ENCODE measurements at places on chromosomes 3 and 15.
A peak's percentile ranks its signal among the peaks of the same experiment; 100 is the strongest.

GRCh38 chr15:68650901-68651709 lies 72.3 kb downstream of the CORO2B start:
- DNase-seq = no peak

- DNase-seq = no peak
These were observed 12.1 kb downstream of the CHRNA7 start for GRCh38 chr15:32042269-32042972.

DNA sequence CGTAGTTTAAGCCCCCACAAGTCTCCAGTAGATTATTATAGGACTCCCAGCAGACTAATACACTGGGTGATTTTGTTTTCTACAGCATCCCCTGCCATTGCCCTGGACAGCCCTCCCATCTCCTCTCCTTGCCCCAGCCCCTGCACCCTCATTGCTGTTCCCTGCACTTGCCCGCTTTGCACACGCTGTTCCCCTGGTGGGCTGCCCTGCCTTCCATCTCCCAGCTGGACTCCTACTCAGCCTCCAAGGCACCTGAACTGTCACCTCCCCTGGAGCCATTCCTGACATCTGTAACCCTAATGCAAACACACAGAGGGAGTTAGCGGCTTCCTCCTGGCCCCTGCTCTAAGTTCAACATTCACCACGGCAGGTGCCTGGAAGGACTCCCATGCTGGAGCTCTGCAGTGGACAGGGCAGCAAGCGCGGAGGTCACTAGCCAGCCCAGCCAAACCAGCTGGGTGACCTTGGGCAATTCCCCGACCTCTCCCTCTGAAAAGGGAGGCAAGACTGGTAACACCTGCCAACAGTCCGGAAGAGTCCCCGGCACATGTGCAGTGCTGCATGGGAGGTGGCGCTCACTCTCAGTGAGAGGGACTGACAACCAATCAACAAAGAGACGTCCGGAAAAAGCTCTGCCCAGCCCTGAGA lies 38.8 kb upstream of the IQSEC1 start:
- DNase-seq = no peak

GRCh38 chr3:39911465-39912309 lies 102.3 kb downstream of the MYRIP start:
- DNase-seq = peak; percentile 16

DNA sequence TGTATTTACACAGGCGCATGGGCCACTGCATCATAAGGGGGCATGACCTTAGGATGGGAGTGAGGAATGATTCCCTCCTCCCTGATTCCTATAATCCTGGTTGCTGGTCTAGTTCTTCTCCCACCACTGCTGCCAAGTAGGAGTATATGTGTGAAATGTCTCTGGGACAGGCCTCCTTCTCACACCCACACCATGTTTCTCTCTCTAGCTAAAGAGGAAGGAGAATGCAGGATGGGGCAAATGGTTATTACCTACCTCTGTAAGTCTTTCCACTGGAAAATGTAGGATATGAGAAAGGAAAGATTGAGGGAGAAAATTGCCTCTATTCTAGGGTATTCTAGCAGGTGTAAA lies 159.2 kb downstream of the THSD4 start:
- DNase-seq = no peak

DNA sequence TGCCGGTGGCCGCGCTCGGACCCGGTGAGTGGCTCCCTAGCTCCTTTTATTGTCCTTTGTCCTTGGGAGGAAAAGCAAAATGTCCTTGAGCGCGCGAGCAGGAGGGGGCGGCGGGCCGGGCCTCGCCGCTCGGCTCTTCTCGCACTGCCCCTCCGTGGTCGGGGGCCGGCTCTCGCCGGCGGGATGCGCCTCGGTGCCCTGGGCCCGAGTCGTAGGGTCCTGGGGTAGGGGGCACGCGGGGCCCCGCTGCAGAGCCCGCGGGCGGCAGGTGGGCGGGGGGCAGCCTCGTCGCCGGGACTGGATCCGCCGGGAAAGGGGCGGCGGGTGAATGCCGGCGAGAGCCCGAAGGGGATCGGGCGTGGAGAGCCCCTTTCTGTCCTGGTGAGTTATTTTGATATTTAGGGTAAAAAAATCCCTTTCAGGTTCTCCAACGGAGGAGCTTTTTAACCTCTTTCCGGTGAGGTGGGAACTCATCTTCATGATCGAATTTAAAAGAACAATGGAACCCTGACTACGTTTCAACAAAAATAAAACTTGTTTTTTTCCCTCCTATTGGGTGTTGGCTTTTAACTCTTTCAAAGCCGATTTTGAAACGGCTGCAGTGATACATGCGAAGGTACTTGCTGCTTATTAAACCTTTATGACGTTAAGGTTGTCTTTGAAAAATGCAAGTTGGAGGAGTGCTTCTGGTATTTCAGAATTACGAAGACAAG lies 16.8 kb upstream of the CHD2 start:
- DNase-seq = peak; percentile 47

- DNase-seq = no peak
These were observed 12.7 kb downstream of the ATP10A start for GRCh38 chr15:25850154-25851111.

- no peak for DNase-seq
These were observed 41.0 kb upstream of the B3GNT5 start for GRCh38 chr3:183212096-183212495.

DNA sequence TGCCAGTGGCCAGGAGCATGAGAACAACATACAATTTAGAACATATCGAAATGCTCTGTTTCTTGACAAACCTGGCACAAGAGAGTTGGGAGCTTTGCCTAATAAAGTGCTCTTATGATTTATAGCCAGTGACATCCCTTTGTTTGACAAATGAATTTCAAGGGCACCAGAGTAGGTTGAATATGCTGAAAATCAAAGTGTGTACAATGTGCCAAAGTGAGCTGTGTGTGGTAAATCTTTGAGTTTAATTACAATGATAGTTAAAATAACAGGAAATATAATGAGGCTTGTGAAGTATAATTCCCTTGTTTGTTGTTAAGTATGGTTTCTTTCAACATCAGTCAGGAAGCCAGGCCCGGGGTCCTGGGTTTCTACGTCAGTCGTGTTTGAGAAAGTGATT lies 211.9 kb downstream of the EBLN2 start:
- DNase-seq = no peak

GRCh38 chr3:28544236-28544635 lies 195.6 kb upstream of the AZI2 start:
- no peak for DNase-seq

DNA sequence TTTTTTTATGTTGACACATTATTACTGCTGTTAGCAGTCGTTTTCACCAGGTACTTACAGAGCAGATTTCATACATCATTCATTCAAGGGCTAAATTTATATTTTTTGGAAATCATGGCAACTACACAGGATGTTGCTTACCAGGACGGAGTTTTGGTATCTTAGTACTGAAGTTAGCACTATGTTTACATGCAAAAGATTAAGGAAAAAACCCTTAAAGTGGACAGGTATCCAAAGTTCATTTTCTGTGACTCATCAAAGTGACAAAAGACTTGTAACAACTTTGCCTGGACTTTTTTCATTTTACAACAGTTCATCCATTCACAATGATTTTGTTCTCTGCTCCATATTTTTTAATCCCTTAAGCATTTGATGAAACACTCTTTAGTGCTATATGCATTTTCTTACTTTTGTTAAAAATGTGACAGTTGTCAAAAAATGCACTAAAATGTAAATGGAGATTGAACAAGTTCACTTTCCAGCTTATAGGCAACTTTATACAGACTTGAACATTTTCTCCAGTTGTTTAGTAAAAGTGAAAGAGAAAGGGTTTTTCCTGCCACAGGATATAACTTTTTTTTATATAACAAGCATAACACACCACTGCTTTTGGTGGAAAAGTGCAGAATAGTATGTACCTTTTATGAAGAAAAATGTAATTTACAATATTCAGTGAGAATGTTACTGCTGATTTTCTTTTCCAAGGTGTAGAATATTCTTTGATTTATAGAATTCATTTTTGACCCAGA lies 104.1 kb downstream of the STT3B start:
- no peak for DNase-seq

- peak; percentile 49 for DNase-seq
These were observed 18.2 kb downstream of the ATP1B3 start for GRCh38 chr3:141894524-141895176.

DNA sequence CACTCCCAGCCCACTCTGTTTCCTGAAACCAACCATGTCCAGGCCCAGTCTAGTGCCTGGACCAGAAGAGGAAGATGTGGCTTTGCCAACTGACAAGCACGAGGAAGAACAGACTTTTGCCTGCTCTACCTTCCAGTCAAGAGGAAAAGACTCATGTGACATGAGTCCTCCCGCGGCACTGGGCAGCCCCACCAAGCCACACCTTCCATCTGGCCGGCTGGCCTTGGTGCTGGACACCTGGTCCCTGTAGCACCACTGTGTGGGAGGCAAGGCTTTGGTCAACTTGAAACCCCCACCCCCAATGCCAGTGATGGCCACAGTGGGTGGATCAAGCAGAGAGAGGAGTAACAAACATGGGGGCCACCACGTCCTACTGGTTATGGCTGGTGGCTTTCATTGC lies 12.5 kb downstream of the CHDH start:
- DNase-seq = no peak

DNA sequence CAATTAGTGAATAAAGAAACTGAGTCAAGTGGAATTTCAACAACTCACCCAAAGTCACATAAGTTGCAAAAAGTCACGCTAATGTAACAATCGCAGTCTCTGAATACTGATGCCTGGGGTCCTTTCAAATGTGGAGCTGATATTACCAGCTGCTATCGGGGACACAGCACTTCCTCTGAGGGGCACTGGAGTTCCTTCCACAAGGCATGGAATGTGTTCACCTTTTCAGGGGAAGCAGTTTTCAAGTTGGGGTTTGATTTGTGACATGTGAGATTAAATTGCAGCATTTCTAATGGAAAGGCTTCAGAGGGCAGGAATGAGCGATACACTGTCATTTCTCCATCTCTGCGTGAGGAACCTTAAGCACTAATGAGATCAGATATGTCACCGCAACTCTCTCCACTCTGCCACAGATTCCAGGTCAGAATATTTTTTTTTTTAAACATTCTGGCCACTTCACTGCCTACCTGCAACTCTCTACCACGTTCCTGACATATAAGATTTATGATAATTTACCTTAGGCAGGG lies 807.2 kb upstream of the CFAP20DC start:
- no peak for DNase-seq

DNA sequence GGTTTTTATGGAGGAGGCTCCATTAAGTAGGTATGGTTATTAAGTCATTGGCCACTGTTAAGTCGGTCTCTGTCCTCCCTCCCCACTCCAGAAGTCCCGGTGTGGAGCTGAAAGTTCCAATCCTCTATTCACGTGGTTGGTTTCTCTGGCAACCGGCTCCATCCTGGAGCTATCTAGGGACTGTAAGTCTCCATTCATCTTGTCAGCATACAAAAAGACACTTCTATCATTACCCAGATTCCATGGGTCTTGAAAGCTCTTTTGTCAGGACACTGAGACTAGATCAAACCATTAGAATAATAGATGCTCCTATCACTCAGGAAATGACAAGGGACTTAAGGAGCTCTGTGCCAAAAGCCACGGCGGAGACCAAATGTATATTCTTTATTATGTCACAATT lies 110.3 kb downstream of the PIK3CB start:
- DNase-seq = no peak

GRCh38 chr15:39580117-39580484 lies 778 bp upstream of the THBS1 start:
- peak; percentile 66 for DNase-seq

DNA sequence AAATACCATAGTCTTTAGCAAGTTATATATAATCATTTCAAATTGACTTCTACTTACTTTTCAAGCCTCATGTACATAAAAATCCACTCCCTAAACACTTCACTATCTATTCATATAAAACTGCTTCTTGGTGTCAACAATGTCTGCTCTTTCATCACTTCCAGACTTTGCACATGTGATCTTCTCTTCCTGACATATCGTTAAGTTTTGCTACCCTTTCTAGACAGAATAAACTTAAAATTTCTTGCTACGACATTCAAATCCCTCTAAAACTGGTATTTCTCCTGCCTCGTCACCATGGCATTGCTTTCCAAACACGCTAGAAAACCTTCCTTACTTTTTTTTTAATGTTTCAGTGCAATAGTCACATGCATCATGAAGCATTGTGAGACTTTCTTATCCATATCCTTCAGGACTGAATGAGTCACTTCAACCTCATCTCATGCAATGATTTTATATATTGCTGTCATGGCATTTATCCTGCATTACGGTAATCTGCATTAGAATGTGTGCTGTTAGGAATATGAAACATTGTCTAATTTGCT lies 122.8 kb downstream of the GMNC start:
- DNase-seq = peak; percentile 13

GRCh38 chr15:72302955-72303354 lies 17.0 kb downstream of the CELF6 start:
- no peak for DNase-seq

DNA sequence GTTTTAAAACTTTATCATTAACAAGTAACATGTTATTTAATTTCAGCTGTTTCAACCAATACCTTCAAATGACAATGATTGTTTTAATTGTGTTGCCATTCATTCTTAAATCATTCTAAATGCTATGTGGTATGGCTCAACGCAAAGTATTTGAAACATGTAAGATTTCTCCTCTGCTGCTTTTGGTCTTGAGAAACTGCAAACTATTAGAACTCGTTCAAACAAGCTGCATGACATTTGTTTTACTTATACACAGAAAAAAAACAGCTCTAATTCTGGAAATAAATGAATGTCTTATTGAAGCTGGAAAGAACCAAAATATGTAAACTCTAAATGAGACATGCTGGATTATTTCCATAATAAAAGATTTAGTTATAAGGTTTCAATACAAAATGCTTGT lies 29.3 kb downstream of the FBN1 start:
- DNase-seq = no peak

- no peak for DNase-seq
These were observed 49.9 kb downstream of the ALDH1A2 start for GRCh38 chr15:58015565-58015964.

DNA sequence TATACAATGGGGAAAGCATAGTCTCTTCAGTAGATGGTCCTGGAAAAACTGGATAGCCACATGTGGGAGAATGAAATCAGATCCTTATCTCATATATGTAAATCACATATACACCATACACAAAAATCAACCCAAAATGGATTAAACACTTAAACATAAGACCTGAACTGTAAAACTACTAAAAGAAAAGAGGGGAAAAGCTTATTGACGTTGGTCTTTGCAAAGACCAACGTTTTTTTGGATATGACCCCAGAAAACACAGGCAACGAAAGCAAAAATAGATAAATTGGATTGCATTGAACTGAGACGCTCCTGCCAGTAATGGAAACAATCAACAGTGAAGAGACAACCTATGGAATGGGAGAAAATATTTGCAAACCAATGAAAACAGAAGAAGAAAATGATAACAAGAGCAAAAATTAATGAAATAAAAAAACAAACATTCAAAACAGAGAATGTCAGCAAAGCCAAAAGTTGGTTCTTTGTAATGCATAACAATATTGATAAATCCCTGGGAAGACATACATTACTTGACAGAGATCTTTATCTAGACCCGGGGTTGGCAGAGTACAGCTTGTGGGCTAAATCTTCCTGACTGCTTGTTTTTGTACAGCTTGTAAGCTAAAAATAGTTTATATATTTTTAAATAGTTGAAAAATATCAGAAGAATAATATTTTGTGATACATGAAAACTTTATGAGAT lies 86.9 kb downstream of the NEO1 start:
- no peak for DNase-seq

DNA sequence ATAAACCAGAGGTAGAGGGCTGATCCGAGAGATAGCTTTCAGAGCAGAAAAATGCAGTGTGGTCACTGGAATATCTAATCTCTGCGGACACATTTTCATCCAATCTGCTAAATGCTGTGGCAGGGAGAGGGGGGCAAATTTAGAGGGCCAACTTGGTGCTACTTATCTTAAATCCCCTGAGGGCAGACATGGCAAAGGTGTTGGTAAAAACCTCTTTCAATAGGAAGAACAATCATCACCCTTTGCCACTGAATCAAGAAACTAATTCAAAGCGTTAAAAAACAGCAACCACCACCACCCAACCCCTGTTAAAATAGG lies 152.9 kb downstream of the MECOM start:
- no peak for DNase-seq
